ENCODE measurements at places on chromosomes 11 and 22. TPM values are rescaled to one million over a fixed set of nuclear protein-coding genes. Genes with fewer than 3 reads are reported as not detected.

The NECTIN1 gene
- 10.2 TPM for total RNA-seq

The IRAG1 gene
- total RNA-seq: 1.6 TPM

The KCTD14 gene
- total RNA-seq: 0.82 TPM

The SPON1 gene
- total RNA-seq: 33.4 TPM

DNA sequence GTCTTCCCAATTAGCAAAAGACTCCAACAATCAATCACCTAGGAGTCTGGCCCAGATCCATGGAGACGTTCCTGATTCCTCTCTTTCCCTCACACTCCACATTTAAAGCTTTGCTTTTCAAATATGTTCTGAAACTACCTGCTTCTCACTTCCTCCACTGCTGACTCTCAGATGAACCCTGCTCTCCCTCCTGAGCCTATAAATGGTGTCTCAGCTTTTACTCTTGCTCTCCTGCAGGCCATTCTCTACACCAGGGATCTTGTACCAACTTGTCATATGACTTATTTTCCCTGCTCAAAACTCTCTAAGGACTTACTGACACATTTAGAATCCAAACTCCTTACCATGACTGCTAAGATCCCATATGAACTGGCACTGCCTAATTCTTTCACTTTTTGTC, 138.4 kb upstream of the DDI1 start:
- DNase-seq: no peak

DNA sequence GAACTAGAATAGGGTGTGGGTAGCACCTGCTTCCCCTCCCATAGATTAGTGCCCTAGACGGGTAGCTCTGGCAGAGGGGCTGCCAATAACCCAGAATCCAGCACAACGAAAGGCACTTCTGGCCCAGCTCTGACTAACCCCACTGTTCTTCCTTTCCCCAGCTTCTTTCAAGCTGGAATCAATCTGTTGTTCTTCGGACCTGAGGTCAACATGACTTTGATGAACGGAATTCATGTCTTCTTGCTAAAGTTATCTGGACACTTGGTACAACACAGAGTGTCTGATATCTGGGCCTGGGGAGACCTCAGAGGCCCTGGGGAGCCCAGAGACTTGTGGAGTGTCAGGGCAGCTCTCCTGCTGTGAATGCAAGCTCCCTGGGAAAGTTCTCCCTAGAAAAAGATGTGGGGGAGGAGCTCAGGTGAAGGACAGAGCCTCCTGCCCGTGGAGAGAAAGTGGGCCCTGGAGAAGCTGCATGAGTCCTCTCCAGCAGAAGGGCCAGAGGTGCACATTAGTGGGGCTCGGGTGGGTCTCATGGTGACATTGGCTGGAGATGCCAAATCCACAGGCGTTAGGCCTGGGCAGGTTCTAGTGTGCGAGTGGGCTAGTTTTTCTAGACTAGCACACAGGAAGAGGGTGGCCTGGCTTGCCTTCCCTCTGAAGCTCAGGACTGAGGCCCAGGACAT, 6.3 kb downstream of the KCNJ11 start:
- DNase-seq: no peak

DNA sequence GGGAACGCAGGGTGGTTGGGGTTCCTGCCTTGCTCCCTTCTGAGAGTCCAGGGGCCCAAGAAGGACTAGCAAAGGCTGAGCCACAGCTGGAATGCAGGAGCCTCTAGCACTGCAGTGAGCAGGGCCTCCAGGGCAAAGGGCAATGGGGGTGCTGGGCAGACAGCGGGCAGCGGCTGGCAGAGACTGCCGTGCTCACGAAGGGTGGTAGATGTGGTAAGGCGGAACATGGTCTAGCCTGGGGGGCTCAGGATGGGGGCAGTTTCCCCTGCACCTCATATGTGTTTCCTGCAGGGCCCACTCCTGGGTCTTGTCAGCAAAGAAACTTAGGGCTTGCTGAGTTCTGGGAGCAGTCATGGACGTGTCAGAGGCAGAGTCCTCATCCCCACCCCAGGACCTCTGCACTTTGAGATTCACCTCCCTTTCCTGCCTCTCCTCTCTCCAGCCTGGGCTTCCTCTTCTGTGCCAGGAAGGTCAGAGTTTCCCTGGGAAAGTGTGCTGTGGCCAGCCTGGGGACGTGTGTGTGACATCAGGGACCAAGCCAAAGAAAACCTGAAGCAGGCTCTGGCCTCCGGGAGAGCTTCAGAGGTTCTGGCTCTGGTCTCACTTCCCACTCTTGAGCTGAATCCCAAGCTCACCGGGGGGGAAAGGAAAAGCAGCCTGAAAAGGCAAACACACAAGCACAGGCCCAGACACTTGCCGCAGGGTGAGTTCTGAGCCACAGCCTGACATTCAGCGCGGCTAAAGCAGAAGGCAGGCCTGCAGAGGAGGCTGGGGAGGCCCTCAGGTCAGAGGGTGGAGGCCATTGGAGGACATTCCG, 4.4 kb downstream of the MOGAT2 start:
- DNase-seq: no peak
